ENCODE measurements at places on chromosomes 13 and 19.

- no peak for DNase-seq
These were observed 96.4 kb upstream of the MYCBP2 start for GRCh38 chr13:77423296-77423695.

- DNase-seq: no peak
These were observed 141.6 kb upstream of the SOX1 start for GRCh38 chr13:111925146-111925875.

DNA sequence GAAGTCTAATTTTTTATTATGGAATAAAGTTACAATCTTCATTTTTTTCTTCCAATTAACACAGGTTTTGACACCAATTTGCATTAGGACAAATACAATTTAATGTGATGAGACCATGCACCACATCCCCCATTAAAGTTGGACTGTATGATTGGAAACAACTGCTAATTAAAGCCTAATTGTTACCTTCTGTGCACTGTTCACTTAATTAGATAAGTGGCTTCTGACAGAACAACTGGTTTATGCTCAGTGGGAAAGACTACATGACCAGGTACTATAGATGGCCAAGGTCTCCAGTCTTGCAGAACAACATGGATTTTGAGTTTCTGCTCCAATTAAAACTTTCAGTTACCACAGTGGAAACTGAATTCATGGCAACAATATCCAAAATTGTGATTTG, 198.1 kb downstream of the FGF14 start:
- DNase-seq: no peak

DNA sequence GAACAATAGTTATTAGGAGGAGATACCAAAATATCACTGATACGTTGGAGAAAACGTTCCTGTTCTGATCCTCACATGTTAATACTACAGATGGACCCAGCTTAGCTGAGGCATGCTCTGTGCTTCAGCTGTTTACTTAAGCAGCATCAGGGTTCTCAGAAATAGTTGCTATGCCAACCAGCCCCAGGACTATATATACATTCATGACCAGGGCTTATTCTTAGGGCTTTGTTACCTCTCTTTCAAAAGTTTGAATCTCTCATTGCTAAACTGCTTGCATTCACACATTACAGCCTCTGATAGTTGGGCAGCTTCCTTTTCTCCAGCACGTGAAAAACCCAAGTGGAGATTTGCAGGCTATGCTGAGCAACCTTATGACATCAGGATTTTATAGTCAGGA, 800.4 kb downstream of the DIAPH3 start:
- no peak for DNase-seq

- DNase-seq: no peak
These were observed 81.0 kb downstream of the GPR12 start for GRCh38 chr13:26679411-26680122.

DNA sequence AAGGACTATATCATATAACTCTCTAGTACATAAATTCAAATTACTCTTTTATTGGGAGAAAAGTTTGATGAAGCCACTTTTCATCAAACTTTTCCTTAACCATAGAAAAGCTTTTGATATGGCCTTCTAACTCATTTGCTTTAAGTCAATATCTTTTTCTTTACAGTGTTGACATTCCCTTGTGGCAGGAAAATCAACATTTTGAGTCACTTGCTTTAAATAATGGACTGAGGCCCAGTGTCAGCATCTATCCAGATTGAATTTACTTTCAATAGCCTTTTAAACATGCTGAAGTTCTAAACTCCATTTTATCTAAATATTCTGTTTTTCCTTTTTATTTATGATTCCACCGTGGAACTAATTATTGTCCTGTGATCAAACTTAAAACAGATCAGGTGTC, 62.7 kb downstream of the PCDH9 start:
- no peak for DNase-seq

- no peak for DNase-seq
These were observed 2.2 kb upstream of the CLEC17A start for GRCh38 chr19:14580623-14581237.

DNA sequence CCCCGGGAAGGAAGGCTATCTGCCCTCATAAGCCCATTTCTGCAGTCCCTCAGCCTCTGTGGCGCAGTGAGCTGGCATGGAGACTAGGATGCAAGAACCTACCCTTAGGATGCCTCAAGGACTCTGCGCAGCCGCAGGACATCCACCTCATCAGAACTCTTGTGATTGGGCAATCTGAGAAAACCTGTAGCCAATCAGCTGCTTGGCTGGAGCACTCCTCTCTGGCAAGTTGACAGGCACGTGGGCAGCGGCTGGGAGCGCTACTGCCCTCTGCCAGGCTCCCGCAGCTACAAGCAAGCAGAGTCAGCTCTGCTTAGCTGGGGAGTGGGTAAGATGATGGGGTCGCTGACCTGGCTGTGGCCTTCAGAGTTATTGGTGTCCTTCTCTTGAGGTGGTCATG, 1.5 kb upstream of the ECSIT start:
- DNase-seq: peak; percentile 23

- no peak for DNase-seq
These were observed 122.2 kb downstream of the MAB21L1 start for GRCh38 chr13:35354285-35354684.

GRCh38 chr13:21061029-21061763, at the start of gene LATS2:
TSS of gene LATS2 (minus strand) at chr13:21061586. CDS start at chr13:21046026, 15,560 bp downstream.
- peak; percentile 86 for DNase-seq
